ENCODE measurements at places on chromosomes 7 and 10. TPM values are rescaled to one million over a fixed set of nuclear protein-coding genes. Genes with fewer than 3 reads are reported as not detected.

DNA sequence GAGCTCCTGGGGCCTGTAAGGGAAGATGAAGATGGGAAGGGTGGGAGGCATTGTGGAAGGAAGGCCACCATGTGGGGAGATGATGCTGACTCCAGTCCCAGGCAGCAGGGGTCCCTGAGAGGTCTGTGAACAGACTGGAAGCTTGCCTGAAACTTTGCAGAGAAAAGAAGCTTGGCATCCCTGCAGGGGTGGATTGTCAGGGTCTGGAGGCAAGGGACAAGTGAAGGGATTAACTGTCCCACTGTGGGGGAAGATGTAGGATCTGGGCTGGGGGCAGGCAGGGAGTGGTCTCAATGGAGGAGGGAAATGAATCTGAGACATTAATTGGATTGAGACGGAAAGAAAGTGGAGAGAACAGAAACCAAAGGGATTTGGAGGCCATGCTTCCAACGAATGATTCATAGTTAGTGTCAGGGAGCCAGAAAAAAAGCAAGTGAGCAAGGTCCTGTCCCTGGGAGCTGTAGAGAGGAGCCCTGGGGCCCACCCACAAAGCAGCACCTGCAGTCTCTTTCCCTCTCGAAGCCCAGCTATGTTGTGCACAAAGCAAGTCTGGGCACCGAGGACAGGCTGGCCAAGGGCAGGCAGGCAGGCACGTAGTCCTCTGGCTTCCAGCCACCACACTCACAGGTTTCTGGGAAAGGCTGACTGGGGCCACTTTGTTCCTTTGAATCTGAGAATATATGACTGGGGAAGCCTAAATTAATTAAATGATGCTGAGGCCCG is 4.7 kb upstream of the SLC18A3 start:
- H3K4me1 ChIP-seq: peaks cover 7% of the 10 kb centered on the region
- no peak for DNase-seq
- no peak overlapping the region for H3K27ac ChIP-seq
- no peaks in the 10 kb centered on the region for H3K36me3 ChIP-seq
- peaks cover 15% of the 10 kb centered on the region for H3K27me3 ChIP-seq

- no peaks in the 10 kb centered on the region for H3K36me3 ChIP-seq
- no peaks in the 10 kb centered on the region for H3K27me3 ChIP-seq
- H3K27ac ChIP-seq: no peak overlapping the region
- no peaks in the 10 kb centered on the region for H3K4me1 ChIP-seq
- DNase-seq: no peak
- H3K4me3 ChIP-seq: no peak overlapping the region
These were observed 222.1 kb upstream of the SHH start for GRCh38 chr7:156034397-156034796.

GRCh38 chr7:31858055-31858454 is 171.0 kb downstream of the PPP1R17 start:
- no peak for DNase-seq
- no peak overlapping the region for H3K27ac ChIP-seq
- no peaks in the 10 kb centered on the region for H3K36me3 ChIP-seq
- H3K27me3 ChIP-seq: no peaks in the 10 kb centered on the region
- H3K4me1 ChIP-seq: no peaks in the 10 kb centered on the region

DNA sequence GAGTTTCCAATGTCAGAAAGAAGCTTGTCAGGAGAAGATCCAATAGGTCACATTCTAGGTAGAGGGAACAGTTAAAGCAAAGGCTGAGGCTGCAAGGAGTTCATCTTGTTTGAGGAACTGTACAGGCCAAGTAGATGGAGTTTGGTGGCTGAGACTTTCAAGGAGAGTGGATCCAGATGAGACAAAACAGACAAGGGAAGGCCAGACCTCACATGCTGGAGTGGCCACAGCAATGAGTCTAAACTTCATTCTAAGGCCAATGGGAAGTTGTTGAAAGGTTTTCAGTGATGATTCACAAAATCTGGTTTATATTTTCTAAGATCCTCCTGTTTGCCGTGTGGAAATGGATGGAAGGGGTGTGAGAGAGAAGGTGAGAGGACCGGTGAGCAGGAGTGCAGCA is 40.0 kb downstream of the EPDR1 start:
- no peaks in the 10 kb centered on the region for H3K4me1 ChIP-seq
- H3K36me3 ChIP-seq: no peaks in the 10 kb centered on the region
- no peaks in the 10 kb centered on the region for H3K27me3 ChIP-seq
- no peak for DNase-seq

KCNH2 gene
- total RNA-seq: 0.33 TPM

All from thyroid gland (tissue), 4 donors.